ENCODE measurements at places on chromosomes 5 and 9.
A peak's percentile ranks its signal among the peaks of the same experiment; 100 is the strongest.

DNA sequence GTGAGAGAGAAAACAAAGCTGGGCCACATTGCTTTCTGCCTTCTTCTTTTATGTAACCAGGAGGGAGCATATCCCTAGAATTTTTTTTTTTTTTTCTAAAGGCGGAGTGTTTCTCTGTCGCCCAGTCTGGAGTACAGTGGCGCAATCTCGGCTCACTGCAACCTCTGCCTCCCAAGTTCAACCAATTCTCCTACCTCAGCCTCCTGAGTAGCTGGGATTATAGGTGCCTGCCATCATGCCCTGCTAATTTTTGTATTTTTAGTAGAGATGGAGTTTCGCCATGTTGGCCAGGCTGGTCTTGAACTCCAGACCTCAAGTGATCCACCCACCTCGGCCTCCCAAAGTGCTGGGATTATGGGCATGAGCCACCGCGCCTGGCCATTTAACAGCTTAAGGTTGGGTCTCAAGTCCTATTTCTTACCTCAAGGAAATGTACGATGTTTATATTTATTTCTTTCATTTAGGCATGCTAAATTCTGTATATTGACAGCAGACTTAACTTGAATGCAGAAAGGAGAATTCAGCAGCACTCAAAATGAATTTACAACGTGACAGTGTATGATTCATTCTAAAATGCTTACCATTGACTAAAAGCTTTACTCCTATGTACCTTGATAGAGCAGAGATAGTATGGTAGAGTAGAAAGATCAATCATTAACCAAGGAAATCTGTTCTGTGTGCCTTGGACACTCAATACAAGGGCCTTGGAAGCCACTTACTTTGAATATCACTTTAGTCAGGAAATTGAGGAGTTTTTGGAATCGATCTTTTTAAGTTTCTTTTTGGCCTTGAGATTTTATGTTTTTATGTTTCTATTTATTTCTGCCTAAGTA, 100.9 kb downstream of the F2RL2 start:
- DNase-seq, result no peak

GRCh38 chr9:133990366-133991213, 1.5 kb downstream of the VAV2 start:
- DNase-seq, result no peak

DNA sequence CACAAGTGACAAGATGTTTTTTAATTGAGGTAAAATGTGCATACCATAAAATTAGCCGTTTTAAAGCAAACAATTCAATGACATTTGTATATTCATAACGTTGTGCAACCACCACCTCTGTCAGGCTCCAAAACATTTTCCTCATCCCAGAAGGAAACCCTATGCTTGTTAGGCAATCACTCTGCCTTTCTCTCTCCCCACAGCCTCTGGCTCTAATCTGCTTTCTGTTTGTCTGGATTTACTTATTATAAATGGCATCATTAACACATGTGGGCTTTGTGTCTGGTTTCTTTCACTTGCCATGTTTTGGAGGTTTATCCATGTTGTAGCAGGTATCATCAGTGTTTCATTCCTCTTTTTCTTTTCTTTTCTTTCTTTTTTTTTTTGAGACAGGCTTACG, 1.4 kb upstream of the N4BP3 start:
- peak; percentile 25 for DNase-seq

DNA sequence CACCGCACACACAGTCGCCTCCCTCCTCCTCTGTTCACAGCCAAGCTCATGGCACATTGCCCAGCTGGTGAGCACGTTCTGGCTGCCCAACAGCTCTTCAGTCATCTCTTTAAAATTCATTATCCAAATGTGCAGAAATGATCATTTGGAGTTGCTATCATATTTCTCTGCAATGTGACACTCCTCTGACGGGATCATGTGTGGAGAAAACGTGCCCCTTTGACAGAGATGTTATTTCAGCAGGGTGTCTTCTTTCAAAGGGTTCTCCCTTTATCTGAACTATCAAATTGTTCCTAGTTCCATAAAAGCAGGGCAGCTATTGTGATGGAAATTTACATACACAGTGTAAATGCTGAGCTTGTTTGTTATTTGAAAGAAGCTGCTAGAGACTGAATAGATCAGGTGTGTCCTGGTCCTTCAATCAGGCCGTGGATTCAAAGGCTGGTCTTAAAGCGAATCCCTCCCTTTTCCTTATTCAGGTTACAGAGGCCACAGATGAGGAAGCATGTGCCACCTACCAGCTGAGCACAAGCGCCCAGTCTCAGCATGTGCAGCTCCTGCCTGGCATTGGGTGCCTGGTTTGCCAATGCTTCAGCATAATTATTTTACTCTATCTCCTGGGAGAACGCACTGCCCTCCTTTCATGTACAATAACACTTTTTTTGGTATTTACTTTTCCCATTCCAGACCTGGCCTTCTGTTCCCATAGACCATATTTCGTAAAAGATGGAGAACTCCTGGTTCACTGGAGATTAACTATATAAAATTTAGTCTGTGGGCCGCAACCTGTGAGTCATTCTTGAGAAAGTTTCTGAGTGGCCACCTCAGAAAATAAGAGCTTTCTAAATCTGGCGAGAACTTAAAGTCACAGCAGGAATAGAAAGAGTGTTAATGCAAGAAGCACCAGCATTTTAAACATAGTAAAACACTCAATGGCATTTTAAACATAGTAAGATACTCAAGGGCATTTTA, 433.7 kb downstream of the ENC1 start:
- DNase-seq, result peak; percentile 83

DNA sequence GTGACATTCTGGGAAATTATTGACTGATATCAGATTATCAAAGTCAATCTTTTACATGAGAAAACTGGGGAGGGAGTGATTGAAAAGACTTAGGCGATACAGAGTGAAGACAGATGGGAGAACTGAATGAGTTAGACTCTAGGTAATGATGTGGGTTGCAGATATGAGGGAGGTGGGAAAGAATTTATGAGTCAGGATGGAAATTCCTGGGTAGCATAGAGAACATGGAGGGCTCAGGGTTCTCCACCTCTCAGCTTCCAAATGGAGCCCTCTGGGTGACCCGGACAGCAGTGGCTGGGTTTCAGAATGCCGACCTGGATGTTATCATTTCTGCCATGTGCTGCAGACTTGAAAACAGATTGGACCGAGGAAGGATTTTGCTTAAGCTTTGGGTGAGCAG, 75.4 kb upstream of the SHB start:
- DNase-seq, result peak; percentile 14

GRCh38 chr5:88390096-88390441, 121.4 kb upstream of the TMEM161B start:
- no peak for DNase-seq

All from fibroblast of skin of left quadriceps (primary cell).